ENCODE measurements at places on chromosomes 6 and 20.

DNA sequence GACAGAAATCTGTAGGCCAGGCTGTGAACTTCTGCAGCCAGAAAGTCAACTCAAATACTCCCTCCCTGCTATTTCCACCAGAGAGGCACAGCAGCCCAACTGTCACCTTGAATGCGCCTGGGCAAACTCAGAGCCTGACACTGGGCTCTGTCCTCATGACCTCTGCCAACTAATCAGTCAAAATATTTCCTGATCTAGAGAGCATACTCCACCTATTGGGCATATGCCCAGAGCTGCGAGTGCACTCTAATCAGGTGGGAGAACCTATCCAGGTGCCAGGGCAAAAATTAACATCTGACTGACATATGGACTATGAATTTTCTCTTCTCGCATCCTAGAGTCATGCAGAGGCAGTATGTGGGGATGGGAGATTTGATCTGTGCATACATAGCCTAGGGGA is 406.3 kb upstream of the RUNX2 start:
- no peak for DNase-seq

- no peak for DNase-seq
Observed at GRCh38 chr6:111980971-111981840, 72.7 kb upstream of the CCN6 start.

DNA sequence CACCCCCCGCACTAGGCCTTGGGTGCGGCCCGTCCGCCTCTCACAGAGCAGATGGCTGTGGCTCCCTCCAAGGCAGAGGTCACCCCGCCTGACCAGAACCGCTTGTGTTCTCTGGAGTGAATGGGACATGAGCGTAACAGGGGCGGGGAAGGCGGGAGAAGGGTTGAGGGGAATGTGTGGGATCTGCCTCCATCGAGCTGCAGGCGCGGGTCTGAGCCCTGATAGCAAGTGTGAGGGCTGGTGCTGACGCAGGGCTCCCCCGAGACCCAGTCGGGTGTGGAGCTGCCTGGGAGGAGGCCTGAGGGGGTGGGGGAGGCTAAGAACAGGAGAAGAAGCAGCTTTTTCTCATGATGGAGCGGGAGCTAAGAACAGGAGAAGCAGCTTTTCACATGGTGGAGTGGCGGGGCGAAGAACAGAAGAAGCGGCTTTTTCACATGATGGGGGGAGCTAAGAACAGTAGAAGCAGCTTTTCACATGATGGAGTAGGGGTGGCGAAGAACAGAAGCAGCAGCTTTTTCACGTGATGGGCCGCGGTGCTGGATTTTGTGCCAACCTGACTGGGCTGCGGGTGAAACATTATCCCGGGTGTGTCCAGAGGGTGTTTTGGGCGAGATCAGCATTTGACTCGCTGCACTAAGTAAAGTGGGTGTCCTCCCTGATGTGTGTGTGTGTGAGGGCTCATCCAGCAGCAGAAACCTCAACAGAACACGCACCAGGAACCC is 169.3 kb downstream of the TTLL2 start:
- no peak for DNase-seq

- DNase-seq, result no peak
Observed at GRCh38 chr20:50689864-50690649, 1.3 kb downstream of the RIPOR3 start.

- no peak for DNase-seq
Observed at GRCh38 chr6:33966536-33966935, 162.7 kb upstream of the MLN start.

DNA sequence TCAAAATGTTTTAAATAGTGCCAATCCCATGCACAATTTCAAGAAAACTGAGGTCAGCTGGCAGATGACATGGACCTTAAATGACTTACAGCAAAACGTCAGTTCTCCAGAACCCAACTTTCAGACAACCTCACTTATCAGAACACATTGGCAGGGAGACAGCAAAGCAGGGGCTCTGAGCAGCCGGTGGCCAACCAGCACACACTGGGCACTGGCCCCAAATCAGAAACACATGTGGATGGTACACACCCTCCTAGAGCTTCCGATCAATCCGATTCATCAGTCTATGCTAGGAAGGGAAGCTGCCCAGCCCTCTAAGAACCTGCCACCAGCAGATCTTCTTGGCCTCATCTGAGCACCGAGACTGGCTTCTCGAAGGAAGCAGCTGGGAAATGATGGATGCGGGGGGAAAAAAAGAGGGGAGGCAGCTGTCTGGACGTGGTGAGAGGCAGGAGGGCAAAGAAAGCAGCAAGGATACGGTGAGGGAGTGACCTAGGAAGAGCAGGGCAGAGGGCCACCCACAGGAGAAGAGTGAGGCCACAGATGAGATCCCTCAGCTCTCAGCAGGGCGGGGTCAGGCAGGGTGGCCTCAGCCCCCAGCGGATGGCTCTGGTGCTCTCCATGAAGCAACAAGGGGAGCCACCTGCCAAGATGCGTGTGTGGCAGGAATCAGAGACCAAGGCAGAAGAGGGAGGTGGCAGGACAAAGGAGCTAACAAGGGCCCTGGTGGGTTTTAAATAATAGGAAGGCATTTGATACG is 32.9 kb downstream of the TAF4 start:
- no peak for DNase-seq

GRCh38 chr20:12354725-12355124 is 437.0 kb downstream of the BTBD3 start:
- no peak for DNase-seq

DNA sequence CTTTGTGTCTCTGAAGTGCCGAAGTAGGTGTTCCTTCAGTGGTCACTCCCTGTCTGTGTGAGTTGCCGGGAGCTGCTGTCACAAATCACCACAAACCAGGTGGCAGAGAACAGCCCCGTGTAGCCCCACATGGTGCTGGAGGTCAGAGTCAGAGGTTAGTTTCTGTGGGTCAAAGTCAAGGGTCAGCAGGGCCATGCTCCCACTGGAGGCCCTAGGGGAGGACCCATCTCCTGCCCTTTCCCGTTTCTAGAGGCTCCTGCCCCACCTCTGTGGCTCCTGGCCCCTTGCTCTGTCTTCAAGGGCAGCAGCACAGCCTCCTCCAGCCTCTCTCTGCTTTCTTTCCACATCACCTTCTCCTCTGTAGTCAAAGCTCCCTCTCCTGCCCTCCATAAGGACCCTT is 264.3 kb downstream of the TAF4 start:
- DNase-seq, result no peak

- DNase-seq, result no peak
Observed at GRCh38 chr20:59182401-59183044, 18.9 kb downstream of the ZNF831 start.

GRCh38 chr6:19851241-19852089 is 14.3 kb downstream of the ID4 start:
- no peak for DNase-seq

DNA sequence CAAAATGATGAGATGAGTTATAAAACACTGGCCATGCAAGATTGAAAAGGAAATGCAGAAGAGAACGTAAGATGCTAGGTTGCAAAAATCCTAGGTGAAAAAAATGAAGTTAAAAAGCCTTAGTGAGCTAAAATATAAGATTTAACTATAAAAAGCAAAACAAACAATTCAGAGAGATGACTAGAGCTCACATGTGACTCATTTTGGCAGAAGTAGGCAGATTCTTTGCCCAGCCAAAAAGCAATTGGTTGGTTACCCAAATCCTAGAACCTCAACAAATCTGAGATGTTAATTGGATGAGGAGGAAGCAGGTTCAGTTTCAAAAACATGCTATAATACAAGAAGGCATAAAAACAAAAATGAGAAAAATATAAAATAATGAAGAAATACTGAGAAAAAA is 249.1 kb downstream of the OGFRL1 start:
- DNase-seq, result no peak

- no peak for DNase-seq
Observed at GRCh38 chr6:79538106-79538971, 1.1 kb upstream of the LCA5 start.

GRCh38 chr20:49658508-49658907 is 55.2 kb downstream of the B4GALT5 start:
- DNase-seq, result no peak

- no peak for DNase-seq
Observed at GRCh38 chr6:16944596-16944995, 157.3 kb upstream of the STMND1 start.

DNA sequence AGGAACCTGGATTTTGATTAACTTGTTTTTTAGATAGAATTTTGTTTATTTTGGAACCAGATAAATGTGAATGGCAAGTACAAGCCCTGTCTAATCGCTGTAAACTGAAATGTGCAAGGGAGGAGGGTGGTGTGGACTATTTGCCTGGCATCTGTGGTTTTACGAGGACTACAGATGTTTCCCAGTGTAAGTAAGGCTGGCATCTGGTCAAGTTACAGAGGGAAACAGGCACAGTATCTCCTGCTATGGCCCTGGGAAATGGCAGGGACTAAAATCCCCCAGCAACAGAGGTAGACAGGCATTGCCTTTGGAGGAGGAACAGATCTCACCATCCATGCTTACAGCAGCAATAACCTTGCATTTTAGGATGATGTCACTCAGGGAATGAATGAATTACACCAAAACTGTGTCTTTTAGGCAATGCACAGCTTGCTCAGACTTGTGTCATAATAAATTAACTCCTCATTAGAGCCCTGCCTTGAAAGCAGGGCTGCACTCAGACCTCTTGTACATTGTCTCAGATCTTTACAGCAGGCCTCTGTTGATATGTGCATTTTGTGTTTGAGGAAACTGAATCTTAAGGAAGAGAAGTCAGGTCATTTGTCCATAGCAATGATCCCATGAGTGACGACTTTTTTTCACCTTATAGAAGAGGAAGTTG is 96.2 kb downstream of the TCP11 start:
- no peak for DNase-seq

- DNase-seq, result no peak
Observed at GRCh38 chr6:8435845-8436168, 462 bp upstream of the SLC35B3 start.

- DNase-seq, result no peak
Observed at GRCh38 chr6:168590406-168590805, 149.4 kb downstream of the SMOC2 start.

DNA sequence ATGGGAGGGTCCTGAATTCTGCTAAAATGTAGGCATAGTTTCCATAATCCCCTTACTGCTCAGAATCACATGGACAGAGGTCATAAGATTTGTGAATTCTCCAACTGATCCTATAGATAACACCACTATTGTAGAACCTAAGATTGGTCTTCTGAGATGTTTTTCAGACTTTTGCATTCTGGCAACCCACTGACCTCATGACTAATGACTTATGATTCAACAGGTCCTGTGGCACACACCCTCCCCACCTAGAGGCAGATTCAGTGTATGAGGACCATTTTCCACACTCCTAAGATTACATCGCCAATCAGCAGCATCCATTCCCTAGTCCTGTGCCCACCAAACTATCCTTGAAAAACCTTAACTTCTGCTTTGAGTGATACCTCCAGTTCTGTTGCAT is 207.2 kb downstream of the BTBD9 start:
- DNase-seq, result no peak

DNA sequence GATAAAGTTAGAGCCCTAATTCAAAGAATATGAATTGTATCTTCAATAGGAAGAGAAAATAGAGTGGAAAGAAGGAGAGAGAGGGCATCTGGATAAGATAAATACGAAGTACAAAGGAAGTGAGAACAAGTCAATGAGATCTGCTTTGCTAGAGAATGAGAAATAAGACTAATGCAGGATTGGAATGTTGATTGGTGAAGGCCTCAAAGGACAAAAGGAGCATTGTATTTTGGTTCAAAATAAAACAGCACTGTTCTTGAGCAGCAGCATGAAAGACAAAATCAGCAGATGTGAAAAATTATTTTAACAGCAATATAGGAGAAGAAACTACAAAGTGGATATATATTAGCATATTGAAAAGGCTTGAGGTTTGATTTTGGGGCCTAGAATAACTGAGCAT is 5.1 kb upstream of the TMEM244 start:
- DNase-seq, result no peak

GRCh38 chr20:51424270-51425117 is 118.0 kb downstream of the NFATC2 start:
- no peak for DNase-seq

- no peak for DNase-seq
Observed at GRCh38 chr6:33428224-33428965, 8.5 kb downstream of the SYNGAP1 start.

DNA sequence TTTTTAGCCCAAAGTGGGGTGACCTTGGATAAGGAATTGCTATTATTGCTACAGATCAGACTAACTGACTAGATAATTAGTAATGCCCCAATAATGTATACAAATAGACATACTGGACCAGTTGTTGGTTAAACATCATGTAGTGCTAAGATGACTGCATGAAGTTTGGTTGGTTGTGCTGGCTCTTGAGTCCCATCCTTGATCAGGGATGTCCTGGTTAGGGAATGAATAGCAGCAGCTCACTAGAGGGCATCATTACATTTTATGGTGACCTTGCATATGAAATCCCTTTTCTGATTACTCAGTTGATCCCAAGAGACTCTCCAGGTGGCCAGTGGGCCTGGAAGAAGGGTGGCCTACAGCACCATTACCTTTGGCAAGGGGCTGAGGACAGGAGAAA is 10.9 kb downstream of the TPBG start:
- DNase-seq, result no peak

- no peak for DNase-seq
Observed at GRCh38 chr6:170290296-170291128, at the start of gene DLL1. Gene DLL1 (minus strand): TSS chr6:170291078. CDS start chr6:170290139, 939 bp downstream.

DNA sequence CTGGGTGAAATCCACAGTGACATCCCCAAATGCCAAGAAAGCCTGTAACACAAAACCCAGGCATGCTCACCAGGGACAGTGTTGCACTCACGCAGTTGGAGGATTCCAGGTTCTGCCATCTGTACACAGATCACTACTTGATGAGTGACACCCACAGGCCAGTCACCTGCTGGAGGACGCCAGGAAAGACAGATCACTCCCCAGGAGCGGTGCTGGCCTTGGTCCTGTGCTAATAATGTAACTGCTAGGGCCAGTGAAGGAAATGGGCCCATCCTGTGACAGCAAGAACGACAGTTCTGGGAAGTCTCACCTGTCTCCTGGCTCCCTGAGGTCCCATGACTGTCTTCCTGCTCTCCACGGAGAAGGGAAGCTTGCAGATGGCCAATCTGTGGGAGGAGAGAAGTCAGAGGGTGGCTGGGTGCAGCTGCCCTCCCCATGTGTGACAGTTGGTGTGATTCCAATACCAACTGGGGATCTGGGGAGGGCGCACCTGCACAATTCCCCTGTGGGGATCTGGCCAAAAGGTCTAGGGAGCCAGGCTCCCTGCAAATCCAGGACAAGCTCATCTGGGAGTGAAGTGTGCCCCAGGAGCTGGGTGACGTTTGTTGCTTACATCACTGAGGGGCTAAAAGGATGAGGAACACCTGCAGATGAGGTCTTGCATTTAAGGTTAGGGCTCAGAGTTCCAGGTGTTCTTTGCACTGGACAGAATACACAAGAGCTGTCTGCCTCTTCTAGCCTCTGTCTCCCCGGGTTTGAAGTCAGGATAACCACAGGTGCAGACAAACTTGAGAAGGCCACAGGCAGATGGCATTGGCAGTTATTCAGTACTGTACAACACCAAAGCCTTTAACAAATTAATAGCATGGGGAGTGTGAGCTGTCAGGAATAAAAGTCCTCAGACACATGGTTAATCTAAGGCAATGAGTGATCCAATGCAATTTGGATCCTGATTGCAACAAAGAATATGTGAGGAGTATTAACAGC is 10.3 kb downstream of the ZNF337 start:
- DNase-seq, result no peak

Data from stimulated activated CD4-positive, alpha-beta T cell treated with anti-CD3 and anti-CD28 coated beads, Interleukin-1b, Interleukin-23, amount 100 ng/mL, for 1 hour (primary cell).